ENCODE measurements at places on chromosomes 12 and 14. TPM values are rescaled to one million over a fixed set of nuclear protein-coding genes. Genes with fewer than 3 reads are reported as not detected.
A peak's percentile ranks its signal among the peaks of the same experiment; 100 is the strongest.

Gene DTD2
- total RNA-seq = 31.3 TPM

Gene IGFBP6
- 334 TPM for total RNA-seq

DNA sequence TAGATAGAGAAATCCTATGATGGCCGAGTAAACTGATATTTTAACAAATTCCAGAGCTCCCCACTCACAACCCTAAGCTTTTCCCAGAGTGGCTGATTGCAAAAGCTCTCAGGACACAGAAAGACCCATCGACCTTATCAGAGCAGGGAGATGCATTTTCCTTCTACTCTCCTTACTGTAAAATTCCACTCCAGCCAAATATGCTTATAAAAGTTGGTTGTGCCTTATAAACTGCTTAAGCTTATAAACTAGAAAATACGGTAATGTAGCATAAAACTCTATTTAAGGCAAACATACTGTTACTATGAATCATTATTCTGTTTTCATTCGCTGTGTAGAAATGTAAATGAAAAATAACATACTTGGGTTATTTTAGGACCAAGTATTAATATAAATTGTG is 41.6 kb upstream of the TRHDE start:
- peak; percentile 91 for DNase-seq

GRCh38 chr12:28415755-28416154 is 225.5 kb downstream of the CCDC91 start:
- DNase-seq = peak; percentile 71

DNA sequence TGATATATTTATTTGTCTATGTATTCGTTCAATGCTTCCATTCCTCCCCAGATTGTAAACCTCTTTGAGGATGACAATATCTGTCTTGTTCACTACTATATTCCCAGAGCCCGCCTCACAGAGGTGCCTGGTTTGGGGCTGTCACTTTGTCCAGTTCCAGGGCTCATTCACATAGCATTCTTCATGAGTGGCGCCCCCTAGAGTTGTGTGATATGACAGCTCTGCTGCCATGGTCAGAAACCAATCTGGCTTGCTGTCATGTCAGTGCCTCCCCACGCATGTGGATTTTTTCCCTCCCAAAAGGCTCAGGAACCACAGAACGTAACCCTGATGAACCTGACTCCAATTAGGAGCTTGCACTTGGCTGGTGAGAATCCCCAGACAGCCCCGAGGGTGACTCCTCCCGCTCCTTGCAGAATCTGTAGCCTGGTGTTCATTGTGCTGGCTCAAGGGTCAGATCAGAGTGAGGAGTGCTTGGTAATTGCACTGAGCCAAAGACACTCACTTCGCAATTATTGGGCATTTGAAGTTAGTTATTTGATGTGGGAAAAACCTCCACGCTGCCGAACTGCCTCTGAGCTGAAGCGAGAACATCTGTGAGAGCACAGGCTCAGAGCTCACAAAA is 145.5 kb downstream of the PTPN11 start:
- no peak for DNase-seq

DNA sequence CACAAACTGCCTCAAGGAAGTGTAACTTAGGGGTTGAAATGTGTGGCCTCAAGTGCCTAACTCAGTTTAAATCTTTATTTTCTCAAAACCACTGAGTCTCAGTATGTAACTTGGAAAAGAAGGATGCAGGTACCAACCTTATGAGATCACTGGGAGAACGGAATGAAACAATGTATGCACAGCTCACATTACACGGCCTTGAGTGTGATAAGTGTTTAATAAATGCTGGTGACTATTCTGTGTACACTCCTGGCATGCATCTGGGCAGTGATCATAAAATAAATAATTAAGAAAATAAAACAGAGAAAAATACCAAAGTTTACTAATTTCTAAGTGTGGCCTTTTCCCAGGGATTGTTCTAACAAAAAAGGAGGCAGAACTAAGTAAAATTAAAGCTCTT is 974.5 kb upstream of the FLRT2 start:
- no peak for DNase-seq

- no peak for DNase-seq
These were observed 2.3 kb downstream of the MCRS1 start for GRCh38 chr12:49565406-49566265.

GRCh38 chr12:65276916-65277530 is 1.5 kb upstream of the MSRB3 start:
- no peak for DNase-seq

DNA sequence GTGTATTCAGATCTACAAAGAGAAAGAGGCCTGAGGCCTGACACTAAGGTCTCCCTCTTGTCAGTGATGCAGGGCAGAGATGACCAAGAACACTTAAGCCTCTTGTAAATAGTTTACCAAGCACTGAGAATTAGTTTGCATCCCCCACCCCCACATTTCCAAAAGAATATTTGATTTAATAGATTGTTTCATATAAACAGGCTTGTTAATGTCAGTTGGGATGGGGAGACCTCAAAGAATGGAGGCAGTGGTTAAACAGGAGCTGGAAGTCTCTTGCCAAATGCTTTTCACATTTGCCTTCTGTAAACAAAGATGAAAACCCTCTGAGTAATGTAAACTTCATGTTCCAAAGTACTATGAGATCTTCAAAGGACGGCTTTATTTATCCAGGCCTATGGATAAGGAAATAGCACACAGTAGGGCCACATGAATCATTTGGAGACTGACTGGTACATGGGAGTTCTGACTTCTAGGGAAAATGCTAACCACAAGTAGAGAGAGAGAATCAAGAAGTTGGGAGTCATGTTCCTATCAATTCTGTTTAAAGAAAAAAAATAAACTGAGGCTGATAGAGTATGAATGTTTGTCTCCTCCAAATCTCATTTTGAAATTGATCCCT is 234.7 kb downstream of the ANO2 start:
- DNase-seq = no peak
